ENCODE measurements at places on chromosomes 6 and 20.

GRCh38 chr6:54267798-54268197 lies 40.4 kb upstream of the TINAG start:
- DNase-seq: peak; percentile 59

GRCh38 chr6:87641065-87641692 lies 51.2 kb downstream of the ORC3 start:
- no peak for DNase-seq

DNA sequence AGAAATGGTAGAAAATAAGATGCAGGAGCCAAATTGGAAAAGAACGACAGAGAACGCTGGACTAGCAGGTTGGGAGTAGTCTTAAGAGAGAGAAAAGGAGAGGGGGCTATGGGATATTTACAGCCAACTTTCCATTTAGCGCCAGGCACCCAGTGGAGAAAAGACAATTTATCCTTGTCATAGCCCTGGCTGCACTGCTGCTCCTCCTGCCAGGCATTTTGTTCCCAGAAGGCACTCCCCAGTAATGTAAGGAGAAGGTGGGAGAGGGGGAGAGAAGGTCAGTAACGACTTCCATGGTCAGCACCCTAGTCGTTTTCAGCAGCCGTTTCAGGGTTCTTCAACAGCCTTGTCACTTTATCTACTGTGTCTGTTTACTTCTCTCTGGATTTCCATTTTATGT lies 159.0 kb downstream of the TRMT11 start:
- no peak for DNase-seq

GRCh38 chr6:36827261-36828079 lies 11.8 kb downstream of the CPNE5 start:
- DNase-seq: peak; percentile 55

DNA sequence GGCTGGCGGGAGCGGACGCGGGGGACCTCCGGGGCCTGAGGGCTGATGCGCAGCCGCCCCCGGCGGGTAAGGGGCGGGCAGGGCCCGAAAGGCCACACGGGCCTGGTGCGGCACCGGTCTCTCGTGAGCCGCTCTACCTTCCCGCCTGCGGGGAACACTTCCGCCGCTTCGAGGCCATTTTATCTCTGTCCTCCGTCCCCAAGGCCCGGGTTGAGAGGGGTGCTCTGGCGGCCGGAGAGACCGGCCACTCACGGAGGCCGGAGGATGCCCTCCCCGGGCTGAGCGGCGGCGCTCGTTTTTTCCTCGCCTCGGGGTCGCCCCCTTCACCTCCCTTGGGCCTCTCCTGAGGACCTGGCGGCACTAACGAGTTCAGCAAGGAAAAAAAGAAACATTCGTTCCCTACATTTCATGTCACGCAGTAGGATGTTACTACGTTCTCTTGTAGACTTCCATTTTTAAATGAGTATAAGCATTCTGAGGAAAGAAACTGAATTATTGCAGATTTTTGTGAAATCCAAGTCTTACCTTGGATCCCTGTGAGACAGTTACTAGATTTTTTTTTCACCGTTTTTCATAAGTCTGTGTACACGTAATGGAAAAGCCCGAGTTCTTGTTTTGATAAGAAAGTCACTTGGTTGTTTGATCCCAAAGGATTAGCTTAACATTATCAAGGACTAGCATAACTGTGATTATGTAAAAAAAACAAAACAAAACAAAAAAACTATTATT lies 575 bp downstream of the WTAP start:
- DNase-seq: peak; percentile 22

GRCh38 chr20:18634501-18634900 lies 46.6 kb downstream of the DTD1 start:
- no peak for DNase-seq

DNA sequence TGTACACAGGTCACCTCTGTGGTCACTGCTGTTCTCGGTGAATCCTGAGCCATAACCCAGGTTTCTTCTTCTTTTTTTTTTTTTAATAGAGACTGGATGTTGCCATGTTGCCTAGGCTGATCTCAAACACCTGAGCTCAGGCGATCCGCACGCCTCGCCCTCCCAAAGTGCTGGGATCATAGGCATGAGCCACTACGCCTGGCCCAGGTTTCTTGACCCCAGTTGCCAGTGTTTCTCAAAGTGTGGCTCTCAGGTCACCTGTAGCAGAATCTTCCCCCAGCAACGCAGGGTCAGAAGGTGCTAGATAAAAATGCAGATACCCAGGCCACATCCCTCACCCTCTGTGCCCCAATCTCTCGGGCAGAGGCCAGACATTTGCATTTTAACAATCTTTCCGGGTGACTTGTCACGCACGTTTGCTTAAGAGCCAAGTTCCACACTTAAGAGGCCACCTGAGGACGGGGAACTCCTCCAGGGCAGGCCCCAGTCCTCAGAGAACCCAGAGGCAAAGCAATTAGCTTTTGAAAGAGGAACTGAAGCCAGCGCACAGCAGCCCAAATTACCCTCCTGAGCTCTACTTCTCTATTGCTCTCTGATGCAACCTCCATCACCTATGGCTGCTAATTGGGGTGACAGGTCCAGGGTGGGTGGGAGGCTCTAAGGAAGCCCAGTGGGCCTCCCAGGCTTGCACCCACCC lies 81.8 kb downstream of the NFATC2 start:
- no peak for DNase-seq

DNA sequence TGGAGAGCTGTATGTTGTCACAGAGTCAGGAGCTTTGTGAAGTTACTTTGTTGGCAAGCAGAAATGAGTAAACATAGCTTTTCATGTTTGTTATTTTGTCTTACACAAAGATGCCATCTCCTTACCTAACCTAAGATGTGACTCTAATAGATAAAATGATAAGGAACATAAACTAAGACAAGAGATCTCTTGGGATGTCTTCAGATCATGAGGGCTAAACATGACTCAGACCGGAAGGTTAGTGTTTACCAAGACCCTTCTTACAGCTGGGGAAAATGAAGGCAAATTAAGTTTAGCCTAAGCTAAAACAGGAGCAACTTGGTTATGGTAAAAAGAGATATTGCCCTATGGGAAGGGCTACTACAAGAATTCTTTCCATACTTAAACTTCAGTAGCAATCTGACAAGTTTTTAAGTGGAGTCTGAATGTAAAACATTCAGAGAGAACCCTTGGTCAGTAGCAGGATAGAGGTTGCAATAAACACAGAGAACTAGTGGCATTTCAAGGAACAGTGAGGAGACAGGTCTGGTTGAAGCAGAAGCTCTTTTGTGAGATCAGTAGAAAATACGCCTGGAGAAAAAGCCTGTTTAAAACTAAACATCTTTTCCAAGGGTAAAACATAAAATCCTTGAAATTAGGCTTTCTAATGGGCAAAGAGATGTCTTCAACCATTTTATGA lies 29.9 kb downstream of the SGK1 start:
- peak; percentile 7 for DNase-seq

DNA sequence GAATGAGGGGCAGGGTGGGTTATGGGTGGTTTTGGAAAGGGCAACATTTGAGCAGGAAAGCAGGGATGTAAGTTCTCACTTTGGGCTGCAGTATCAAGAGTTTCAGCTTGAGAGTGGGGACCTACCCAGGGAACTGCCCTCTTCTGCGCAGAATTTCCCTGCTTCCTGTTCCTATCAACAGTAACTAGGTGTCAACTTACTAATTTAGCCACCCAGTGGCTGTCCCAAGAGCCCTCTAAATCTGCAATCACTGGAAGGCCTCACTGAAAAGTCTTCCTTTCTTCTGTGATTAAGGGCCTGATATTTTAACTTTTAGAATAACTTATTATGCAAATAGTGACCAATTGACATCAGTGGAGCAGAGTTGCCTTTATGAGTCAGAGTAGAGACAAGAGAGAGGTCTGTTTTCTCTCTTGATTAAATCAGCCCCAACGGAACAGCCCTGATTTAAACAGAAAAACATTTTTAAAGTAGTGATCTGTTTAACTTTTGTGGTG lies 118.2 kb upstream of the RIPOR2 start:
- DNase-seq: no peak

- DNase-seq: peak; percentile 10
Measured at GRCh38 chr6:39451831-39452230, 129.3 kb upstream of the KCNK16 start.

GRCh38 chr6:118649918-118650581 lies 1.3 kb downstream of the CEP85L start:
- DNase-seq: peak; percentile 36

GRCh38 chr20:1535420-1536175 lies 21.9 kb downstream of the SIRPD start:
- DNase-seq: no peak

- DNase-seq: no peak
Measured at GRCh38 chr6:138206862-138207261, 11.4 kb downstream of the PBOV1 start.

- no peak for DNase-seq
Measured at GRCh38 chr6:90368601-90369000, 72.0 kb upstream of the BACH2 start.

DNA sequence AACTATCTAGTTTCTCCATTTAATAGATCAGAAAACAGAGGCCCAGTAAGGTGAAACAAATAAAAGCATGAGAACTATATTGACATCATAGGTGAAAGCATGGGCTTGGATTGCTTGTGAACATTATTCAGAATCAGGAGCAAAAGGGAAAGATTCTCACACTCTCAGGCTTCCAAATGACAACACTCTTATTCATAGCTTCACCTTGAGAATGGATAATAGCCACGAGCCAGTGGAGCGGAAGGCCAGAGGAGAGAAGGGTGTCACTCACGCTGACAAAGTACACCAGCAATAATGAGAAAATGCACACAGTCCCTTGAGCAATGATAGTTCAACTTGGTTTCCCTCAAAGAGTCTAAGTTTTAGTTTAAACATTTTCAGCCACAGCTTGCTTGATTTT lies 339.0 kb downstream of the TPBG start:
- no peak for DNase-seq

DNA sequence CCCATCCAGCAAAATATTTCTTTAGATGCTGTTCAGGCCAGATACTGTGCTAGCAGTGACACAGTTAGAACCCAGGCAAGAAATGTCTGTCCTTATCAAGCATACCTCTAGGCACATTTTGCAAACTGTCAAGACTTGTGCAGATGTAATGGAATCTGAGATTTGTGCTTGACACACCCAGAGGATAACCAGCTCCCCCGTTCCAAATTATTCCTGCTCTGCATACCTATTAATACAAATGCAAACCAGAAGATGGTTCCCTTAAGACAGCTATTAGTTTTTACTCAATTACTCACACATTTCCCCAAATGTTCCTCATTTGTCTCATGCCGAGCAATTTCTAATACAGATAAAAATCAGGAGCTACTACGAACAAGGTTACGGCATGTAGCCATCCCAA lies 40.4 kb downstream of the ATXN1 start:
- DNase-seq: no peak

DNA sequence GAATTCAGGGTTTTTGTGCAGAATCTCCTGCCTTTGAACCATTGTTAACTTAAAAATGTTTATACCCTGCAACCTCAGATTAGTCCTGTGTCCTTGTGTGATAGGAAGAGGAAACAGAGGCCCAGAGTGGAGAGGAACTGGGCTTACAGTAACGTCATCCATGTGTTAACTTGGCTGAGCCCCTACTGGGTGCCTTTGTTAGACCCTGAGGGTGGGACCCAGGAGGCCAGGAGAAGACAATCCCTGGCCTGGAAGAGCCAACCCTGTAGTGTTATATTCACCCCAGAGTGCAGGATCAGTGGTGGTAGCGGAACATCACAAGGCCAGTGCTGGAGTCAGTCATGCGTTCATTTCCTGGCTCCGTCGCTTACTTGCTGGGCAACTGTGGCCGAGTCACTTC lies 10.6 kb downstream of the MYLK2 start:
- DNase-seq: no peak

- DNase-seq: no peak
Measured at GRCh38 chr6:7426447-7427169, 37.0 kb downstream of the RIOK1 start.

DNA sequence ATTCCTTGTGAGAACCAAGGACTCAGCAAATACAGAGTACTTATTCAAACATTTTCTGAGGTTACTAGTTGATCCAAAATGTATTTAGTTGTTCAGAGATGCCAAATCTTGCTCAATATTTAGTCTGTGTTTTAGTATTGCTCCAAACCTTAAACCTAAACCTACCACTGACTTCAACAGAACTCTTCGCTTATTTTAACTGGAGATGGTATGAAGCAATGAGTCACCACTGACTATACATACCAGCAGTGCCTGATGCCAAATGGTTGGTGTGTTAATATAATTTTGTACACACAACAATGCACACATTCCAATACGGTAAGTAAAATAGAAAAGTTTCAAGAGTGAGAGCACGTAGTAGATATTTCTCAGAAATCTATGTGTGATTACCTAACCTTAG lies 1.9 kb upstream of the SPTLC3 start:
- peak; percentile 91 for DNase-seq

DNA sequence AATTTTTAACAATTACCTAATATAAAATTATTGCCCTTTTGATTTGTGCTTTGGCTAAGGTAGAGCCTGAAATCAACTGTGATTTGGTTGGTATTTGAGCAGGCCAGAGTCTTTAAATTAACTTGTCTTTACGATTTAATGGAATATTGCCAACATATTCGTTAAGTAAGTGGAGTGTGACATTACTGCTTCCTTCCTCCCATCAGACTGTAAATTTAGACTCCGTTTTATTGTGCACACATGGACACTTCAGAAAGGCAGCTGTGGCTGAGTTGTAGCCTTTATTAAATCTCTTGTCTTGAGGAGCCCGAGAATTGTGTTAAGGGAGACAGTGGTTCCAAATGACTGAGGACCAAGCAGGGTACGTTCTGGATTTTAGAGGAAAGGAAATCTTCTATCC lies 57.4 kb downstream of the CAP2 start:
- no peak for DNase-seq

DNA sequence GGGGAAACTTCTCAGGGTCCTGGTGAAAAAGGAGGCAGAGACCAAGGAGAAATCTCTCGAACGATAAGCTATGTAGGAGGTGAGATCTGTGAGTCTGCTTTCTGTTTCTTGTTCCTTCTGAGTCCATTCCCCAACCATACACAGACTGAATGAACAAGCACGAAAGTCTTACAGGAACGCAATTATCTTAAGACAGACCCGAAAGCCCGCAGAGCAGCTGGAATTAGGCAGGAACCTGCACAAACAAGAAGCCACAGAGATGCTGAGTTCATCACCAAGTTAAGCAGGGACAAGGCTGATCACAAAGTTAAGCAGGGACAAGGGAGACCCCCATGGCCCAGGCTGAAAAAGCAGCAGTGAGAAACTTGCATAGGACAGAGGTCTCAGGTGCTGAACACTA lies 21.4 kb upstream of the NELFCD start:
- no peak for DNase-seq

GRCh38 chr20:35750611-35751010 lies 8.6 kb upstream of the RBM39 start:
- no peak for DNase-seq

DNA sequence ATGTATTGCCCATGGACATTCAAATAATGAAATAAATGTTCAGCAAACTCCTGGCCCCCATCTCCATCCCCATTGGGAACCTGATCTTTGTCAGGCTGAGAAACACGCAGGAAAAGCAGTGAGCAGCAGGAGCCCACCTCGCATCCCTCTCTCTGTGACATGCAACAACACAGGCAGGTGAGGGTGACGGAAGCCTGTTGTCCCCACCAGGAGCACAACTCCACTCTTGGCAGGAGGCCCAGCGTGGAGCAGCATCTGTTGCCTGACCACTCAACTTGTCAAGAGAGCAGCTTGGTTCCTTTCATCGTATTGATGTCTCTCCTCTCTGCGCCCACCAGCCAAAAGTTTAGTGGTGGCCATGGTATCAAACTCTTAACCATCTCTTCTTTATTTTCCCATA lies 586.9 kb upstream of the ARID1B start:
- no peak for DNase-seq

All from bronchial epithelial cell (primary cell).